Stimulated activated CD4-positive, alpha-beta T cell treated with anti-CD3 and anti-CD28 coated beads, TNF-alpha, amount 100 ng/mL, for 24 hours (primary cell): ENCODE measurements at places on chromosomes 12 and 14.

GRCh38 chr12:26713885-26714383, 119.1 kb downstream of the ITPR2 start:
- no peak for DNase-seq

DNA sequence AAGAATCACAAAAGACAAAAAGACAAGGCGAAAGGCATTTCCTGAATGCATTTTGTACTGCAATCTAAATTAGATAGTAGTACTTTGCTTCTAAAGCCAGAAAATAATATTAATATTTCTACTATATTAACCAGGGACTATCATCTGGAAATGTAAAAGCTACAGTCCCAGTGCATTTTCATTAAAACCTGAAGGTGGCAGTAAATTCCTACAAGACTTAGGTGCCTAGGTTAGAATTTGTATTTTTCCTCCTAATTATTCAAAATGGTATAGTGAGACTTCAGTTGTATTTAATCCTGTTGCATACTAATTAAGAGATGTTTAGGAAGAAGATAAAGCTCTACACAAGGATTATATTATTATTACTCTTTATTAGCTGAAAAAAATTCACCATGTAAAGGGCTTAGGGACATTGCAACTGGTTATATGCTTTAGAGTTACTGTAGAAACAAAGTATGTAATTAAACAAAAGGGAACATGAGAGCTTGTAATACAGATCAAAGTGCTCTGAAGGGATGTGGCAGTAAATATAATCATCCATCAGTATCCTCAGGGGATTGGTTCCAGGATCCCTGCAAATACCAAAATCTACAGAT, 53.6 kb downstream of the BRMS1L start:
- no peak for DNase-seq

DNA sequence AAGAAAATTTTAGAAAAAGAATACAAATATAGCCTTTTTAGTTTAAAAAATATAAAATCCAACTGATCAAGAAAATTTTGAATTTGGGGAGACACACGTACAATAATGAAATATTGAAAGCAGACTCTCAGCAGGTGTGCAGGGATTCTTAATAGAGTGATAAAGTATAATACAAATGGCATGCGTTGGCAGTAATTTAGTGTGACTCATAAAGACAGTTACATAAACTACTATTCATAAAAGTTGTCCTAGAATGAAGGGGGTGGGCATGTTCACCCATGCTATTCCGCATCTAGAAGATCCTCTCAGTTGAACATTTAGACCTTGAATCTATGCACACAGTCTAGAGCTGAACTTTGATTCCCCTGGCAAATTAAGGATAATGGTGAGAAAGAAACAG, 200.4 kb upstream of the AVPR1A start:
- DNase-seq = no peak

DNA sequence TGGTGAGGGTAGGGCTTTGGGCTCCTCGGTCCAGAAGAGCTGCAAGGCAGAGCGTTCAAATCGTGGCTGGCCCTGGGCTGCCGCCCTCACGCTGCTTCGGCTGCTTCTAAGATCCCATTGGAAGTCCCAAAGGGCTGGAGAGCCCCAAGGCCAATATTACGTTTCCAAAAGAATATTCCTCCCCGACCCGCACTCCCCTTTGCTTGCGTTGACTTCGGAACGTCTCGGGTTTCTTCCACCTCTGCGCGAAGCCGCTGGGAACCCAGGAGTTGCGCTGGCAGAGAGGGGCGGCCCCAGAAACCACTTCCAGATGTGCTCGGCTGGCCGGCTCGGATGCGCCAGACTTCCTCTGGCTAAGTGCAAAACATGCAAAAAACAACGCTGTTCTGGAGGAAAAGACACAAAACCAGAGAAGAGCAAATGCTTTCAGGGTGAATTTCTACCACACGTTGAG, at the start of gene GLT8D2:
TSS of gene GLT8D2 (minus strand) at position 285 of the 454 bp plus-strand sequence. CDS start 30,539 bp downstream, outside the sequence.
- no peak for DNase-seq

DNA sequence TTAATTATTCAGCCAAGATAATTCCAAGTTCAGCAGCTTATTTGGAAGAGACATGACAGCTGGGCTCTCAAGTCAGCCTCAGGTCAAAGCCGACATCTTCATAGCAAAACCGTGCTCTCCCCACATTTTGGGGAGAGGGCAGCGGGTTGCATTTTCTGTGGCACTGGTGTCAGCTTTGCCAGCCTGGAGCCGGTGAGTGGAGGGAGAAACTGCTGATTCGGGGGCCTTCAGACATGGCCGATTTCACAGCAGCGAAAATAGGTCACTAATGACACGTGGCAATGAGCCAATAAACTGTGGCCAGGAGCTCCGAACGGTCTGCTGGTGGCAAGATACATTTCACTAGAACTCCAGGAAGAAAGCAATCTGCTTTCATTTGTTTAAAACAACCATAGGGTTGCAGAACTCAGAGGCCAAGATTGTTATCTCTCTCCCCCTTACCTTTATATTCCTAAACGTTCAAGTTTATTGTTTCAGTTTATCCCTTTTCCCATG, 173.2 kb downstream of the CAND1 start:
- DNase-seq = no peak

- no peak for DNase-seq
Measured at GRCh38 chr14:69137416-69137815, 15.5 kb downstream of the DCAF5 start.

- DNase-seq = no peak
Measured at GRCh38 chr14:70830998-70831781, 21.9 kb upstream of the MAP3K9 start.

- DNase-seq = no peak
Measured at GRCh38 chr14:68236582-68237458, 417.2 kb downstream of the RAD51B start.

DNA sequence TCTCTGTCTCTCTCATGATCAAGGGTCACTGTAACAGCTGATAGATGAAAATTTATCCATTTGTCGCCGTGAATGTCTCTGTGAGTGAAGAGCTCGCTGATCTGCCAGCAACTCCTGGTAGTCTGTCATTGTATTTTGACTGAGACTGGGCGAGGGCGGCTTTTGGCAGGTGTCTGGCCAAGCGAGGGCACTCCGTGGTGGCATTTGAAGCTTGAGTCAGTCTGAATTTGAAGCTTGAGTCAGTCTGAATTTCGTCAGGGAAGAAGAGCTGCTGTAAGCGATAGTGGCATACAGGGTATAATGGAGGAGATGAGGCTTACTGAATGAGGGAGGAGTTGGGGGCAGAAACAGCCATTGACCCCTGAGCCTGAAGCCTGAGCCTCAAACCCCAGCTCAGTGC, 56.8 kb upstream of the FAM181A start:
- no peak for DNase-seq

- no peak for DNase-seq
Measured at GRCh38 chr12:72444566-72444965, 172.4 kb downstream of the TRHDE start.

- no peak for DNase-seq
Measured at GRCh38 chr12:91177381-91177780, 5.2 kb downstream of the DCN start.

DNA sequence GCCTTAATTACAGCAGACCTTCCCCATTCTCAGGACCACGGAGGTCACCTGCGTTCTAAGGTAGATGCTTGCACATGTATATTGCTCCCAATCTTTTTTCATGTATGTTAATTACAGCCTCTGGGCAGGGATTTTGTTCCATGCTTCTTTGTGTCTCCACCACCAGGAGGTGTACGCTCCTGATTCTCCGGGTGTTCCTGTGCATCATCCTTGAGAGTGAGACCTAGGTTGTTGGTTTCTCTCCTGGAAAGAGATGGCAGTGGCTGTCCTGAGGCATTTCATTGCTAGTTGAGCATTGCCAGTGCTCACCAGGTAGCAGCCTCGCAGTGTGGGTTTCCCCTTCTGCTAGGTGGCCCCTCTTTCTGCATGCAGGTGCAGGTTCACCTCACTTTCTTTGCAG, 52.8 kb downstream of the KCNK13 start:
- no peak for DNase-seq

DNA sequence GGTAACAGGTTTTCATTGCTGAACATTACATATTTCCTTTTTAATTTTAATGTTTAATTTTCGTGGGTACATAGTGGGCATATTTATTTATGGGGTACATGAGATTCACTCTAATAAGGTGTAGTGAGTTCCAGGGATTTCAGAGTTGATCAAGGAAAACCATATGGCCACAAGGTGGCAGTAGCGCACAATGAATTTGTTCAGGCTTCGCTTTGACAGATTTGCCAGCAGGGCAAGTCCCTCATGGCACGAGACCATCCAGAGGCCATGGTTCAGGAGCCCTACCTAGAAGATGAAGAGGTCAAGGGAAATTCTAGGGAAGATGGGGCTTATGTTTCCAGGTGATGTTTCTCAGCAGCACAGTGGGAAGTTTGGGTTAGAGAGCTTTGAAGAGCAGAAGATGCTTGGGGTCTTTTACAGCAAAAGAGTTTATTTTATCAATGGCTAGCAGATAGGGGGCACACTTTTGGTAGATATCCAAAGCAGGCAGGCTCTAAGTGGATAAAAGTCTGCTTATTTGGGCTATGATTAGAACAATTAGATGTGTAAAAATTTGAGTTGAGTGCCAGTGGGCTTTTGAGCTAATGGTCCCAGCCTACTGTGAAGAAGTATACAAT, 1004.4 kb downstream of the AACS start:
- DNase-seq = peak; percentile 45

DNA sequence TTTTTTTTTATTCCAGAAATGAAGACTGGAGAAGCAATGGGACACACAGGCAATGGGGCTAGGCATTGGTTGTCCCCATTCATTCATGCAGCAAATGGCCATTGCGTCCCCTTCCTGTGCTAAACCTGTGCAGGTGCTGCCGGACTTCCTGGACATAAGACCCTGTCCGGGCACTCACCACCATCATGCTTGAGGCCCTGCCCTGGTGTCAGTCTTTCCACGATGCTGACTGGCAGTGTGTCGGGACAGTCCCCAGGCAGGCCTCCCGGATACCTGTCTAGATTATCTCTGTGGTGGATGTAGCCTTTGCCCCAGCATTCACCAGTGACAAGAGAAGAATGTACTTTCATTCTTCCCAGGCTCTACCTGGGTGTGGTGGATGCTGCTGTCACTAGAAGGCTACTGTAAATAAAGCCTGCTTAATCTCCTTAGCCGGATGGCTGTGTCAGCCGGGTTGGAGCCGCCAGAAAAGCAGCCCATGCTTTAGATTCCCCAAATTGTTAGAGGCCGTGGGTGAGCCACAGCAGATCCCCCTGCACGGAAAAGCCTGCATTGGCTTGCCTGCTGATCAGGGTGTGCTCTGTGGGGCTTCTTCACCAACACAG, 94.5 kb upstream of the PARP11 start:
- no peak for DNase-seq

DNA sequence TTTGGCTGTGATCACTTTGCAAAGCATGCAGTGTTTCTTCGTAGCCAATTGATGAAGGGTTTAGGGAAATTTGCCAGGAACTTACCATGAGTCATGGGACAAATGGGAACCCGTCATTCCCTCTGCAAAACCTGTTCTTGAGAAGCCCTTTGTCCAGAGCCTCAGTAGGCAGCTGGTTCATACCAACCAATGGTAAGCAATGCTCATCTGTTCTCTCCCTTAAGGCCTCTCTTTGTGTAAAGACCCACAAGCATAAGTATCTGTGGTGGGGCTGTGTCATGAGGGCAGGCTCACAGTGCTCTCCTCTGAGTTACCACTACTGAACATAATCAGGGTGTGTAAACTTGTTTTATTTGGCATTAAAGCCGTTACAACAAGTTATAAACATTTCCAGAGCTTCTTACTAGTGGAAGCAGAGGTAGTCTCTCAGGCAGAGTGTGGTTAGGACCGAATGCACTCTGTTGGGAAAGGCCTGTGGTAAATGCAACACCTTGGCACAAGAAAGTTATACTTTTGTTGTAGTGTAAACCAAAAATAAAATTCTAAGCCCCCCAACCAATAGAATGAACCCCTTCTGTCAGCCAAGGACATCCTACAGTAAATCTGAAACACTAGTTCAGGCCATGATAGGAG, 119.8 kb downstream of the SINHCAF start:
- DNase-seq = no peak

- DNase-seq = no peak
Measured at GRCh38 chr14:73696466-73697400, 17.5 kb downstream of the PNMA1 start.

- no peak for DNase-seq
Measured at GRCh38 chr12:104649217-104649824, 192.6 kb downstream of the CHST11 start.

- DNase-seq = no peak
Measured at GRCh38 chr12:12689647-12690300, 6.2 kb downstream of the GPR19 start.

DNA sequence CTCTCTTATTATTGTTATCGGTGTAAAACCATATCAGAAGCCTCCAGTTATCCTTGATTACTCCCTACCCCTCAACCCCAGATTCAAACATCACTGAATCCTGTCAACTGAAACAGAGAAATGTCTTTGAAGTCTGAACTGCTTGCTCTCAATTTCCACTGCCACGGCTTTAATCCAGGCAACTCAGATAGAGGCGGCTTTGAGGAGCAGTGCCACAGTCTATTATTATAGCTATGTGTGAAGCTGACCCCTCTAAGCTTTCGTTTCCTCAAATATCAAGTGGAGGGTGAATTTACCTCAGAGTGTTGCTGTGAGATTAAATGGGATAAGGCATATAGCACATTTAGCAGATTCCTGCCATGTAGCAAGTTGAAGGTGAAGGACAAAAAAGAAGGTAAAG, 49.0 kb upstream of the PDE3A start:
- no peak for DNase-seq

- peak; percentile 99 for DNase-seq
Measured at GRCh38 chr12:27523642-27524493, at the start of gene PPFIBP1. Gene PPFIBP1, plus strand, starts transcription at chr12:27524206. Its CDS starts 109,191 bp downstream, at chr12:27633397.

GRCh38 chr14:51776102-51776894, 84.1 kb upstream of the GNG2 start:
- DNase-seq = no peak

DNA sequence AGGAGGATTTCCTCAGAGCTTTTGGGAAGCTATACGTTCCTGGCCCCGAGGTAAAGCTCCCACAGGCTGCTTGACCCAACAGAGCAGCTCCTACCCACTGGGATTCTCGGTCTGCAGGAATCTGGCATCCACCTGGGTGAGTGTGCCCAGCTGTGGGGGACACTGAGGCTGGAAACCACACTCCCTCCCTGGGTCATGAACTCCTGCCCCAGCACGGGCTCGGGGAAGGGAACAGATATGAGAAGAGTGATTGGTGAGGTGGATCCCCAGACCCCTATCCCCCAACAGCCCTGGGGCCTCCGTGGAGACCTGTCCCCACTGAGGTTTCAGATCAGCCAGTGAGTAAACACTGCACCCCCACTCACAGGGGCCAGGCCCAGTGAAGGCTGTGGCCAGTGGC, 3.3 kb downstream of the FAIM2 start:
- DNase-seq = no peak

- no peak for DNase-seq
Measured at GRCh38 chr14:72027061-72027460, 94.8 kb downstream of the RGS6 start.

GRCh38 chr14:59920378-59920683, 387 bp downstream of the LRRC9 start:
- DNase-seq = no peak

DNA sequence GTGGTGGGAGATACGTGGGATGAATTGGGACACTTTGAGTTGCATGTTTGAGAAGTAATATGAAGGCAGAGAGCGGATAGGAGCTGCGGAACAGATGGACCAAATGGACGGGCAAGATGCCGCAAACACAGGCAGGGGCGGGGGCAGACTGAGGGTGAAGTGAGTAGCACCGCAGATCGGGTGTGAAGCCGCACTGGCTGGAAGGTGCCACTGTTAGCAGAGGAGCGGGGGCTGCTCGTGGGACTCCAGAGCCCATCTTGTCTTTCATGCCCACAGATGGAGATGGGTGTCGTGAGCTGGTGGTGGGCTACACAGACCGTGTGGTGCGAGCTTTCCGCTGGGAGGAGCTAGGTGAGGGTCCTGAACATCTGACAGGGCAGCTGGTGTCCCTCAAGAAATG, 7.3 kb downstream of the ITFG2 start:
- no peak for DNase-seq
